ENCODE measurements at places on chromosomes 6 and 20.

- DNase-seq = no peak
Measured at GRCh38 chr6:140599916-140600315, 1225.5 kb upstream of the CITED2 start.

GRCh38 chr6:109484122-109484521 lies 1.1 kb upstream of the ZBTB24 start:
- no peak for DNase-seq

DNA sequence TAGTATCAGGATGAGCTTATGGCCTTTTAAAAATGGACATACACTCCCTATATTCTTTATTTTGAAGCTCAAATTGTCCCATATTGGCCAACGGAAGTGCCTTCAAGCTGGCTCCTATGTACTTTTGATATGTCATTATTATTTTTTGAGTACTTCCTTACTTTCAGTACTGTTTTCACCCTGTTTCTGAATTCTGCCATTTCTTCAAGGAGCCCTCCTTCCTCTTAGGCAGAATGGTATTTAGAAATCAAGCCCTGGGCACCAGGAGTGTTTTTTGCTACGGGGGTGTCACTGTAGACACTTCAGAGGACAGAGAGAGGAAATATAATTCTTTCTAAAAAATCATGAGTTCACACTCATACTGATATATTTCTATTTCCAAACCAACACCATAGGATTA lies 5.5 kb upstream of the MYLK4 start:
- DNase-seq = no peak

GRCh38 chr6:116246089-116246488 lies 7.8 kb downstream of the TSPYL4 start:
- no peak for DNase-seq

DNA sequence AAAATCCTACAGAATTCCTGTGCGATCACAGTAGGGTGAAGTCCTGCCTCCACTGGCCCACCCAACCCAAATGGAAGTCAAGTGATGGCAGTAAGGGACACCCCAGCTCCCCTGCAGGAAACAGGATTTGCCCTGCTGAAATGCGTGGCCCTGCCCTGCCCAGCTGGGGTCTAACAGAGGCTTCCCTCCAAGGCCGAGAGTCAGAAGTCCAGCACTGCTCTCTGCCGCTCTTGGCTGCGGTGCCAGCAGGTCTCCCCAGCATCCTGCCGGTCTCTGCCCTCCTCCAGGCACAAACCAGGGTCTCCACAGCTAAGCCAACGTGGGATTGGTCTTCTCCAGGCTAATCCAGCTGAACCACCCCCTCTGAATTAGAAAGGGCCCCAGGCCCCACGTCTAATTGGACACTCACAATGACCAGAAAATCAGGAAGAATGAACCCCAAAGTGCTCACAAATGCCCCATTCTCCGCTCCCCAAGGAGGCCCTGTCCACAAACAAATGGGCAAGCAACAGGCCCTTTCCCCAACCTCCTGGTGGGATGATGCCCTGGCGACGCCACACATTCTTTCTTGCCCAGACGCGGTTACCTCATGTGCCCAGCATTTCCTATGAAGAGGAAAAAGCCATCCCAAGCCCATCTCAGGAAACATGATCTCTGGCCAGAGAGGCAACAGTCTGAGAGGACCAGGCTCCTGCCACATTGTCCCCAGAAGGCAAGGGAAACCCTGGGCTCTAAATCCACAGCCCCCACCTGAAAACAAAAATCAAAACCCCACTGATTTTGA lies 117.2 kb downstream of the BANF2 start:
- no peak for DNase-seq

DNA sequence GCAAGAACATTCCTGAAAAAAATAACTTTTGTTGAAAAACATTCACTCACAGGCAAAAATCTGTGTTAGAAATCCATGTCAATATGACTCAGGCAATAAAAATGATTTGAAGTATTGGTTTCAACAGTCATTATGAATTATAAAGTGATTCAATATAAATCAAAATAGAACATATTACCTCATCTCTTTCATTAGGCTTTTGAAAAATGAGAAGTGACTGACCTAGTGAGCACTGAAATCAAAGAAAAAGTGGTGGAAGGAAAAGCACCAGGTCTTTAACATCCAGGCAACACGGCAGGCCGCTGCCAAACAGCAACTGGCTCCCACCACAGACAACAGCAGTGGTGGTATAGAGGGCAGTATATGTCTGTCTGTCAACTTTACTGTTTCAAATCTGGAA lies 68.9 kb downstream of the MAN1A1 start:
- DNase-seq = no peak

DNA sequence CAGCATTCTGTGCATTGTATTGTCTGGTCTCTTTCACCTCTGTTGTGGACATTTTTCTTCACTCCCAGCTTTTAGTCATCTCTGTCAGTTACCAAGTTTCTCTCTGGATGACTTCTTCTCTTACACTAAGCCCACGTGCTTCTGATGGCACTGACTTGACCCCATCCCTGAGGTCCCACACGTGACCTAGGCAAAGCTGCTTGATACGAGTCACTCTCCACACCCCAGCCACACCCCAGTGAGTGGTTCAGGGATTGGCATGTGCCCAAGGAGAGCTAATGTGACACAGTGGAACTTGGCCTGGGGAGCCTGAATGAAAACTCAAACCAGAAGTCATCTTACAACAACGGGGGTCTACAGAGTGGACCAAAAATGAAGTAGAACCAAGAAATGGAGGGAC lies 32.2 kb downstream of the HTR1E start:
- DNase-seq = no peak

DNA sequence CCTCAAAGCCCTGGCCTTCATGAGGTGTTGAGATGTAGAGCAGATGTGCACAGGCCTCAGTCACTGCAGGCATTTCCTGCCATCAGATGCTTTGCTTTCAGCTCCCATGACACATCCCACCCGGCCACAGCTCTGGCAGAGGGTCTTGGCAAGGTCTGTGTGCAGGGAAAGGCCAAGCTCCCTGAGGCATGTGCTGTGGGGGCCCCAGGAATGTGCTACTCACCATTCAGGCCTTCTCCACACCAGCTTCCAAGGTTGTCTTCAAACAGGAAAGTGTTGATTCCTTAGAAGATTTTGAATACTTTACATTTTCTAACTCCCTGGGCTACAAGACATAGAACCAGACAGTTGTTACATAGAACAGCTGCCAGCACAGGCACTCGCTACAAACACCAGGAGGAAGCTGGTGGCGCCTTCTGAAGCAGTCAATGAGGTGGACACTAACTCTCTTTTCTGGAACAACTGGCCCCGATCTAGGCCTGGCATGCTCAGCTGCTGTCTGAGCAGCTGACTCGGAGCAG lies 27.8 kb downstream of the CASS4 start:
- DNase-seq = no peak

GRCh38 chr20:43755851-43756250 lies 29.0 kb upstream of the GTSF1L start:
- no peak for DNase-seq

DNA sequence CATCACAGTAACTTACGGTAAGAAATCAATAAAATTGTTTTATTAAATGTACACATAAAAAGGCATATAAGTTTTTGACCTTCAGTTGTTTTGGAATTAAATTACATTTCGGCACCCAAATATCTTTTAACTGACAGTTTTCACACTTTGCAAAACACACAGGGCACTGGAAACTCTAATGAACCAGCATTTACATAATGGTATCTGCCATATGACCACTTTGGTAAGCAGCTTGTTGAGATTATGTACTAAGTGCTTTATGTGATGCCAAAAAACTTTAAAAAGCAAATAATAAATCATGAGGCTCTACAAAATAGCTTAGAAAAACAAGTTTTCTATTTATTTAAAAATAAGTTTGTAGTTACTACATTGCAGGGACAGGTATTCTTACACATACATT lies 68.2 kb downstream of the IRAK1BP1 start:
- DNase-seq = no peak

DNA sequence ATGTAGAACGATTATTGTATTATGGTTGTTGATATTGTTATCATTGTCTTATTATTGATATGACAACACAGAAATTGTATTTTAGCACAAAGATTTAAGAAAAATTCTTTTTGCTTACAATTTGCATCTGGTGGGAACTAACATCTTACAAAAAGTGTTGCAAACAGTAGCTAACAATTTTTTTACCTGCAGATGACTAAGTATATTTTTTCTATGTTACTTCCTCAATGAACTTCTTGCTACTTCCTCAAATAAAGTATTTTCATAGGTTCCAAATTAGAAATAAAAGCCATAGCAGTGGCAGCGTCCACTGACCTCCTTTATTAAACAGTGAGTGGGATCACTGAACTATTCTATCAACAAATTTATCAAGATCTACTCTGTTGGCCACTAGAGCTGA lies 847.0 kb downstream of the PHF3 start:
- no peak for DNase-seq

DNA sequence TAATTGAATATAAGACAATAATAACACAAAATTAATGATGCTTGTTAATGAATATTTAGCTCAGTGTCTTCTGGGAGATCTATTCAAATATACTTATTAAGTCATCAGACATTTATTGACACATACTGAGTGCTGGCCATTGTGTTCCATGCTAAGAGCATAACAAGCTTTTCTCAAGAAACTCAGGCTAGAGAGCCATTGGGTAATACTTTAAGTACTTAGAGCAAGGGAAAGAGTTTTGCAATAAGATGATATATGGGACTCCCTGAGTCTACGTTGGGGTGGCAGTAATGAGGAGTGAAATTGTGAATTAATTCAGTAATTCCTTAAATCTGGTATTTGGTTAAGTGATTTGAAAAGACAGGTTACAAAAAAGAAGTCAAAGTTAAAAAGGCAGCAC lies 11.1 kb downstream of the TMEM200A start:
- DNase-seq = no peak

- DNase-seq = no peak
Measured at GRCh38 chr6:167345348-167345747, 20.5 kb downstream of the TTLL2 start.

DNA sequence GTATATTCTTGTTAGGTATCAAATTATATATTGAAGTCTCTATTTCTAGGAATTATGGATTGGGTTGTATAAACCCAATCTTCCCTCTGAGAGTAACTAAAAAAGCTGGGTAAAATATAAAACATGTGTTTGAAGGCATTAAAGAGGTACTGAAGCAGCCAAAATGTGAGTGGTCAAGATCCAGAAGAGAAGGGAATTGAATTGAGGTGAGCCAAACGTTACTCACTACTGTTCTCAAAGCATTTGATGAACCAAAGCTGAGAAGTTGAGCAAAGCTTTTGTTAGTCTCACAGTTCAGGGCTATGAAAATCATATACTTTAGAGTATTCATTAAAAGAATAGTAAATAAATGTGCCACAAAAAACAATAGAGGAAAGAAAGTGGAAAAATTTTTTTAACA lies 365.8 kb downstream of the BCKDHB start:
- DNase-seq = no peak

GRCh38 chr6:20236344-20236743 lies 24.1 kb upstream of the MBOAT1 start:
- no peak for DNase-seq

DNA sequence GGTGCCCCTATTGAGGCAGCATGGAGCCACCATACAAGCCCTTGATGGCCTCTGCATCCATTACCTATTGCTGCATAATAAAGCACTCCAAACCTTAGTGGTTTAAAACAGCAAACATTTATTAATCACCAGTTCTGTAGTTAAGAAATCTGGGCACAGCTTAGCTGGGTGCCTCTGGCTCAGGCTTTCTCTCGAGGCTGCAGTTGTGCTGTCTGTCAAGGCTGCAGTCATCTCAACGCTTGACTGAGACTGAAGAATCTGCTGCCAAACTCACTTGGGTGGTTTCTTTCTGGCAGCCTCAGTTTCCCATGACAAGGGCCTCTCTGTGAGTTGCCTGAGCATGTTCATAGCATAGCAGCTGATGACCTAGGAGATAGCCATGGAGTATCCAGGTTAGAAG lies 207.4 kb upstream of the LRFN2 start:
- no peak for DNase-seq

GRCh38 chr6:146267447-146267846 lies 238.6 kb downstream of the GRM1 start:
- DNase-seq = no peak

DNA sequence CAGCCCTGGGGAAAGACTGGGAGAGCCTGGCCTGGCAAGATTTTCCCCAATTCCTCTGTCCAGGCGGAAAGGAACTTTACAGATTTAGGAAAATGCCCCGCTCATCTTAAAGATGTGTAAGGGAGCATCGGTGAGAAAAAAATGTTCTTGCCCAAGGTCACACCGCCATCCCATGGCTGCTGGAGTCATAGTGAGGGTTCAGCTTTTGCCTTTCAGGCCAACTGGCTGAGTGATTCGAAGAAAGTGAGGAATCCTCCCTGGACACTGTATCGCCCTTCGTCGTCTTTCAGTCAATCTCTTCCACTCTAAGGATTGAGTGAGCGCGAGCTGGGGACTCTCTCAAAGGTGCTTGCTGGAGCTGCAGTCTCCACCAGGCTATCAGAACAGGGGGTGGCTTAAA lies 1.4 kb downstream of the WFDC2 start:
- no peak for DNase-seq

DNA sequence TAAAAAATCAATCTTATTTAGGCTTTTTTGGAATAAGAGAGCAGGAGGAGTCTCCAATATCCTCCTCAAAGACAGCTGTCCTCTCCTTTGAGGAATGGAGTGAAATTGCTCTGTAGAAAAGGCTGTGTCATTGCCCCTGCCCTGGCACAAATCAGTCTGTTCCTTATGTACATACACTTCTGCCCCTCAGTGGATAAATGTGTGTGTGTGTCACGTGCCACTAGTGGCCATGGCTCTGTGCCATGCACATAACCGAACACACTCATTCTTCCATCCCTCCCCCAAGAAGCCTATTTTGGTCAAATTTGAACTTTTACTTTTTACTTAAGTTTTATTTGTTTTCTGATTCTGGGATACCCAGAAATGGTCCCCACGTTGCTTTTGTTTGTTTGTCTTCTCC lies 49.2 kb downstream of the ANKS1A start:
- DNase-seq = no peak

DNA sequence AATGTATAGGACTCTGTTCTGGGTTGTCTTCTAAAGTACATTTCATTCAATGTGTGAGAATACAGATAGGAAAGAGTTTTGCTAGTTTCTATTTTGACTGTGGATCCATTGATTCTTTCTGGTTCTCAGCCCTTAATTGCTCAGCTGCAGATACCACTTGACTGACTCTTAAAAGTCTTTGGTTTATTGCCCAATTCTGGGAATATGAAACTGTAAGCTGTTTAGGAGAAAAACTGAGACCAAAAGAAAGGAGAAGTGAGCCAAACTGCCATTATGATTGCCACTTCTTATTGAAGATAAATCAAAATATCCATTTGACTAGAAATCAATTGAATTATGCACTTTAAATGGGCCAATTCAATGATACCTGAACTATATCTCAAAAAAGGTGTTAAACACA lies 211.4 kb downstream of the ESR1 start:
- DNase-seq = no peak

DNA sequence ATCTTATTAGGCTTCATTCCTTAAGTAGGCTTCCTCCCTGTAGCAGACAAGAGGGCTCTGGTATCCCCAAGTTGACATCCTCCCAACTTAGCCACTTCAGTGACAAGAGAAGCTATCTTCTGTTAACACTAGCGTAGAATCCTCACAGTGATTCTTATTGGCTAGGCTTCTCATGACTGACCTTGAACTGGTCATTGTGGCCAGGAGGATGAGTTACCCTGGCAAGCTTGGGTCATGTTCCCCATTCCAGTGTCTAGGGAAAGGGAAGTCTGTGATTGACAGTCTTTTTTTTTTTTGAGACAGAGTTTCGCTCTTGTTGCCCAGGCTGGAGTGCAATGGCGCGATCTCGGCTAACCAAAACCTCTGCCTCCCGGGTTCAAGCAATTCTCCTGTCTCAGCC lies 7.1 kb downstream of the CDKAL1 start:
- DNase-seq = no peak

GRCh38 chr6:169026175-169026574 lies 227.5 kb downstream of the THBS2 start:
- no peak for DNase-seq

GRCh38 chr20:51508780-51509179 lies 33.7 kb downstream of the NFATC2 start:
- DNase-seq = no peak

Measured in activated CD4-positive, alpha-beta T cell treated with anti-CD3 and anti-CD28 coated beads for 24 hours (primary cell).